ENCODE measurements at places on chromosomes 5 and 9. TPM values are rescaled to one million over a fixed set of nuclear protein-coding genes. Genes with fewer than 3 reads are reported as not detected.

- DNase-seq, result no peak
Observed at GRCh38 chr5:168822745-168823281, 243.6 kb upstream of the PANK3 start.

GRCh38 chr5:98770911-98771322 lies 2.5 kb upstream of the RGMB start:
- DNase-seq, result no peak

Gene CAMK4
- total RNA-seq, result 39.0 TPM

DNA sequence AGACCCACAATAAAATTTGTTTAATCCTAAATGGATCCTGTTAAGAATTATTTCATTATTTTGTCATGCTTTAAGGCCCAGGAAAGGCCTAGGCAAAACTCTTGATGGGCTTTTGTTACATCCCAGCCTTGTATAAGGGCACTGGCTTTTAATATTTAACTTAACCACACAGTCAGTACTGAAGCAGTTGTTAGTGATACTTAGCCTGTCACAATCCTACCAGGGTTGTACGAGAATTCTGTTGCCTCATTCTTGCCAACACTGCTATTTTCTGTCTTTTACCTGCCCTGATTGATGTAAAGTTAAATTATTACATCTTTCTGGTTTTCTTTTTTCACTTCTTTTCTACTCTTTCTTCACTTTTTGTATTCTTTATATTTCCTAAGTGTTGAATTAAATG lies 10.9 kb downstream of the ZNF169 start:
- no peak for DNase-seq

GRCh38 chr9:34256104-34256503 lies 73.0 kb downstream of the KIF24 start:
- no peak for DNase-seq

GRCh38 chr5:72372923-72373322 lies 52.8 kb downstream of the PTCD2 start:
- no peak for DNase-seq
